Testis (tissue), 5 donors: ENCODE measurements at places on chromosomes 1 and 21.

DNA sequence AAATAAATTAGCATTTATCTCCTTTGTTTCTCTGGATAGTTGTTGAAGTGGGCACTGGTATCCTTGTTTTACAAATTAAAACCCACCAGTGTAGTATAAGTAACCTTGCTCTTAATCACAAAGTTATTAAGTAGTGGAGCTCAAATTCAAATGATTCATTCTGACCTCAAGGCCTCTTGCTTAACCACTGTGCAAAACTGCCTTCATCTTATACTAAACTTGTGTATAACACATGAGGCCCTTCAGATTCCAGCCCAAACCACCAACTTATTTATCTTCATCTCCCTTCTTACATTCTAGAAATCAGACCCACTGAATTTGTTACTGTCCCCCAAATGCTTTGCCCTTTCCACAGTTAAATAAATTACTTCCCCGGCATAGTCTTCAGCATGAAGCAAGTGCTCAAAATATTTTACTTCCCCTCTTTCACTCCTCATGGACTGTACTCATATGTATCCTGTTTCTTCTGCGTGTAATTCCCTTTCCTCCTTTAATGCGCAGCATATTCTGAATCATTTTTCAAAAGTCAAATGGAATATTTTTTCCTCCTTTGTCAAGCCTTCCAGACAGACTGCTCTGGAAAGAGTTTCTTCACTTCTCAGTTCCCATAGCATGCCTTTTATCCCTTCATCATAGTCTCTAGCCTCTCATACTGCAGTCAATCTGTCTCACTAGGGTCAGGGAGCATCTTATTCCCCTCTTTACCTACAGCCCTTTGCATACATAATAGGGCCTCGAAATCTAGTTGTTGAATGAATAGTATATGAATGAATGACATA lies 19.0 kb upstream of the DNASE2B start:
- DNase-seq = no peak

DNA sequence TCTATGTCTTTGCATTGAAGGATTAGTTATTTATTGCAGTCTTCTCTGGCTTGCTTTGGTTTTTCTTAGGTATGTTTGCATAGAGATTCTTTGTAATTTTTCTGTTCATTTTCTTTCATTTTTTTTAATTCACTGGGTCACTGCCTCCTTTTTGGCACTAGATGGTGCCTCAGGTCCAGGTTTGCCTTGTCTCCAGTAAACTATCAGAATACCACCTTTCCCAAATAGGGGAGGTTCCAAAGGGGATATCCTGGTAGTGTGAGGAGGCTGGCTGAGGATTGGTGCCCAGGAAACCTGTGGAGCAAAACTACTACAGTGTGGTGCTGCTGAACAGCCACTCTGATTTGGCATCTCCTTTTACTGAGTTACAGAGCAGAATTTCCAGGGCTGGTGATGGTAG lies 257.1 kb downstream of the KCTD3 start:
- no peak for DNase-seq

DNA sequence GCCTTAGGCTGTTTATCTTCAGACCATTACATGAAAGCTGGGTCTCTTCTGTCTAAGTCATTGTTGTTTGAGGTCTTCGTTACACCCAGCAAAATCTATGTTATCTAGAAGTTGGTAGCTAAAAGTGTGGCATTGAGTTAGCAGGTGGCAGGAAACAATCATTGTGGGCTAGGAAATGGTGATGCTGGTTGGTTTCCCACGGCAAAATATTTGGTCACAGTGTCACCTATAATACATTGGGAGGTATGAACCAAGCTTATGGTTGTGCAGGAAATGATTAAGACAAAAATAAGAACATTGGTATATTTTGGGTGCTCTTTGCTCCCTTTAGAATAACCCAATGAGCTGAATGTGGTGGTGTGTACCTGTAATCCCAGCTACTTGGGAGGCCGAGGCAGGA lies 169.7 kb downstream of the TRIM33 start:
- no peak for DNase-seq

GRCh38 chr1:64236541-64236954 lies 33.1 kb downstream of the UBE2U start:
- no peak for DNase-seq

- DNase-seq = no peak
Observed at GRCh38 chr1:11280719-11281376, 7.8 kb downstream of the UBIAD1 start.

DNA sequence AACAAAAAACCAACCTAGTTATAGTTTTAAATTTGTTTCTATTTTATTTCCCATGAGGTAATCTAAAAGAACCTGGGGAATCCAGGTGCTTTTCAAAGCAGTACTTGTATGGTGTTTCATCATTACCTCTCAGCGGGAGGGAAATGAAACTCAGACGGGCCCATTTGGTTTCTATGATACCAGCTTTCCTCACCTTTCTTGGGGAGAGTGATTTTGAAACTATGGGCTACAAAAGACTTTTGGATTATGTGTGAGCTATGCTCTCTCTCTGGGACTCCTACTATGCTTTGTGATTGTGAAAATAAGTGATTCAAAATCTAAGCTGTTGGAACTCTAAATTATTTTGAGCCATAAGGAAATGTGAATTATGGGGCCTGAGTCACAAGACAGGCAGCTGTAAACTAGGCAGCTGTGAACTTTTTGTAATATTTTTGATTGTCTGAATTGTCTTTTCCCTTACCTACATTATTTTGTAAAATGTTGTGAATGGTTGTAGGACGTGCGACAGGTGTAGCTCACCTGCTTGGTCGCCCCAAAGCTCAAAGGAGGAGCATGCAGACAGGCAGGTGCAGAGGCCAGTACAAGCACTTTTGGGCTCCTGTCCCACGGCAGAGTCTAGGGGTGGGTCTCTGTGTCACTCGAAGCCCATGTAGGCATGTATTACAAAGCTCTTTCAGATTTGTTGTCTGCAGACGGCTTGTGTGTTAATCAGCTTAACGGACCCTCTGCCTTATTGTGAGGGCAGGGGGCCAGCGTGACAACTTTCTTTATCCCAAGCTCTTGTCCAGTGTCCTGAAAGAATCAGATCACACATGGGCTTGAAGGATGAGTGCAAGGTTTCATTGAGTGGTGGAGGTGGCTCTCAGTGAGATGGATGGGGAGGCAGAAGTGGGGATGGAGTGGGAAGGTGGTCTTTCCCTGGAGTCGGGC lies 64.8 kb upstream of the BACH1 start:
- DNase-seq = no peak

DNA sequence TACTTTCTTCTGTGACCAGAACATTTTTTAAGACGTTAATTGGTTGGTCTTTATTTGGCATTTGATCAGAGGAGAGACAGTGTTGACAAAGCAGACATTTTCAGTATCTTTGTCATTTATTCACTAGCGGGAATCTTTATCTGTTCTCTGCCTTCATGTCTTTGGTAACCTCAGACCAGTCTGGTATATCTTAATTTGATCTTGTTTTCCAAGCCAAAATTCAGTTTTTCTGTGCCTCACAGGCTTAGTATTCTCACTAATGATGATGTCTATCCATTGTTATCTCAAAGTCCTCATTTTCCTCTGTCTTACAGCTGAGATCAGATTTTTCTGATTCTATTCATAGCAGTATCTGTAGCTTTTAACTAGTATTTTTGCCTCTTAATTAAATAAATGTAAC lies 158.7 kb downstream of the GPR52 start:
- no peak for DNase-seq
